ENCODE measurements at places on chromosomes 7 and 10.

GRCh38 chr7:123763191-123763661 lies 14.4 kb upstream of the WASL start:
- DNase-seq = no peak

DNA sequence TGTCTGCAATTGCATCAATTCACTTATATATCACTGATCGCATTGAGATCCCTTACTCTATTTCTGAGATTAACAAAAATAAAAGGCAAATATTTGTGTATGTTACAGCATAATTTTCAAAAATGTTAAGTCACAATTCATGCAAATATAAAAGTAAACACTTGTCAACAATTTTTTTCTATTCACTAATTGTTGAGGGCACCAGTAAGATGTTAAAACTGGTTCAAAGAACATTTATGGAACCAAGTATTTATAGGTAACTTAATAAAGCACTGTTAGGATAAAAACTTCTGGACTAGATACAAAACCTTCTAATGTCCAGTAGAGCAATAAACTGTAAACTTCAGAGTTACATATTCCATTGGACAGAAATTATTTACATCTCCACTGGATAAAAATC lies 586.1 kb upstream of the AUTS2 start:
- DNase-seq = no peak

DNA sequence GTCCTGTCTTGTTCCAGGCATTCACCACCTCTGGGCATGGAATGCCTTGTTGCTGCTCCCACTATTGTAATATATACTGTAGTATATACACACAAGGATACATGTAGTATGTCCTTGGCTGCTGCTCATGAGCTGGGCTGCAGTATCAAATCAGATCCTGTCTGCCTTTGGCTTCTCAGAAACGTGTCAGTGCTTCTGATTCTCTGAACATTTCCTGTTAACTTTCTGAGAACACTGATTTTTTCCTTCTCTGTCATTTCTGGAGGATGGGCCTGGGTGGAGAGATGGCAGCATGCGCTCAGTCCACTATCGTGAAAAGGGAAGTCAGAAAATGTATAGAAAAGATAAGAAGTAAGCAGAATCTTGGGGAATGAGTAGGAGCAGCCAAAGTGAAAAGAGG lies 12.2 kb downstream of the SFTPA2 start:
- no peak for DNase-seq

GRCh38 chr10:102670871-102671434 lies 26.7 kb downstream of the TRIM8 start:
- DNase-seq = no peak

- DNase-seq = no peak
Measured at GRCh38 chr10:49571388-49571787, 32.5 kb upstream of the ERCC6 start.

DNA sequence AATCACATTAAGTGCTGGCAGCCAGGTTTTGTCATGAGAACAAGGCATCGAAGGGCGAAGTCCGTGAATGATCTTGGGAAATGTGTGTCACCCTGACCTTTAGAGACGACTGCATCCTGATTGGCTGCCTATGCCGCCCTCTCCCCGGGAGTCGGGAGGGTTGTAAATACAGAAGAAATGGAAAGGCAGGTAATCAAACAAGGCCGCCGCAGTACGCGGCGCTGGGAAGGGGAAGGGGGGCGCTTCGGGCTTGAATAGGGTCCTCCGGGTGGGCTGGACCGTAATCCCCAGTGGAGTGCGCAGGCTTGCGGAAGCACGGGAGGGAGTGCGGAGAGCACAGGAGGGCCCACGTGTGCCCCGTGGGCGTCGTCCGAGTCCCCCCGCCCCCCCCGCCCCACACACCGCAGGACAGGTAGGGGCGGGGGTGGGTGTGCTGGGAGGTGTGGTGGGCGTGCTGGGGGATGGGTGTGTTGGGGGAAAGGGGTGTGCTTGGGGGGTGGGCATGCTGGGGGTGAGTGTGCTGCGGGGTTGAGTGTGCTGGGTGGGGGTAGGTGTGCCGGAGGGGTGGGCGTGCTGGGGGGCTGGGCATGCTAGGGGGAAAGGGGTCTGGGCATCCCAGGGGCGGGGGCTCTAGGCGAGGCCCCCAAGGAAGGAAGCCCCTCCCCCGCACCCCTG lies 169.4 kb downstream of the ARHGAP12 start:
- DNase-seq = peak; percentile 67

GRCh38 chr7:66847879-66848790 lies 72.9 kb upstream of the TMEM248 start:
- DNase-seq = no peak

DNA sequence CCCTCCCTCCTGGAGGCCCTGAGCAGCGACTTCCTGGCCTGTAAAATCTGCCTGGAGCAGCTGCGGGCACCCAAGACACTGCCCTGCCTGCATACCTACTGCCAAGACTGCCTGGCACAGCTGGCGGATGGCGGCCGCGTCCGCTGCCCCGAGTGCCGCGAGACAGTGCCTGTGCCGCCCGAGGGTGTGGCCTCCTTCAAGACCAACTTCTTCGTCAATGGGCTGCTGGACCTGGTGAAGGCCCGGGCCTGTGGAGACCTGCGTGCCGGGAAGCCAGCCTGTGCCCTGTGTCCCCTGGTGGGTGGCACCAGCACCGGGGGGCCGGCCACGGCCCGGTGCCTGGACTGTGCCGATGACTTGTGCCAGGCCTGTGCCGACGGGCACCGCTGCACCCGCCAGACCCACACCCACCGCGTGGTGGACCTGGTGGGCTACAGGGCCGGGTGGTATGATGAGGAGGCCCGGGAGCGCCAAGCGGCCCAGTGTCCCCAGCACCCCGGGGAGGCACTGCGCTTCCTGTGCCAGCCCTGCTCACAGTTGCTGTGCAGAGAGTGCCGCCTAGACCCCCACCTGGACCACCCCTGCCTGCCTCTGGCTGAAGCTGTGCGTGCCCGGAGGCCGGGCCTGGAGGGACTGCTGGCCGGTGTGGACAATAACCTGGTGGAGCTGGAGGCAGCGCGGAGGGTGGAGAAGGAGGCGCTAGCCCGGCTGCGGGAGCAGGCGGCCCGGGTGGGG lies 2.2 kb downstream of the TRIM56 start:
- no peak for DNase-seq

- no peak for DNase-seq
Measured at GRCh38 chr10:30011396-30011795, 48.0 kb downstream of the JCAD start.
